HT1080 (cell line): ENCODE measurements at places on chromosomes 2 and 18.

DNA sequence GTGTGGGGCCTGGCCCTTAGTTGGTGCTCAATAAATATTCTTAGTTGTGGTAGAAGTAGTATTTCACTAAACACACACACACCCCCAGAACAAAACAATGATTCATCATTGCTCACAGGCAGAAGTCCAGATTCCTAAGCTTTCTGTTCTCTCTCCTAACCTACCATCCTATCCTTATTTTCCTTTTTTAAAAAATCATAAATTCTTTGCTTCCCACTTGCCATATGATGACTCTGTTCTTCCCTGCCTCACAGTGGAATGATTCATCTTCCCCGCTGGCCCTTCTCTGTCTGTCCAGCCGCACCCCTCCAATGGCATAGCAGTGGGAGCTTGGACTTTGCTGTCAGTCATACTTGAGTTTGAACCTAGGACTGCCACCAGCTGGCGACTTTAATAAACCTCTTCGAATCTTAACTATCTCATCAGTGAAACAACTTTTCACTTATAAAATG lies 5.2 kb downstream of the EML6 start:
- DNase-seq = peak; percentile 97

- peak; percentile 42 for DNase-seq
Measured at GRCh38 chr2:105328281-105329196, 996 bp downstream of the TGFBRAP1 start.

DNA sequence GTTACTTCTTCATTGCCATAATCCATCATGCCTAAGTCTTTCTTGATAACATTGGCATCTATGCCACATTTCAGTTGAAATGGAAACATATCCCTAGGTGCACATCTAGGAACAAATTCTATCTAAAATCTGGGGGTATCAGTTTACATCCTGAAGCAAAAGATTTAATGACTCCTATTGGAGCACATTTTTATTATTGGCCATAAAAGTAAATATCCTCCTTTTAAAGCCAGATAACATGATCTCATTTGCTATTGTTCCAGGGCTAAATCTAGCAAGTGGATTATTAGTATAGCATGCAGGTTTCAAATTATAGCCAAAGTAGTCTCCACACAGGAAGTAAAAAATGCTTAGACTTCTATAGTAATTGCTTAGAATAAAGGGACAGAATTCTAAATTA lies 193.2 kb downstream of the CDH2 start:
- DNase-seq = no peak

DNA sequence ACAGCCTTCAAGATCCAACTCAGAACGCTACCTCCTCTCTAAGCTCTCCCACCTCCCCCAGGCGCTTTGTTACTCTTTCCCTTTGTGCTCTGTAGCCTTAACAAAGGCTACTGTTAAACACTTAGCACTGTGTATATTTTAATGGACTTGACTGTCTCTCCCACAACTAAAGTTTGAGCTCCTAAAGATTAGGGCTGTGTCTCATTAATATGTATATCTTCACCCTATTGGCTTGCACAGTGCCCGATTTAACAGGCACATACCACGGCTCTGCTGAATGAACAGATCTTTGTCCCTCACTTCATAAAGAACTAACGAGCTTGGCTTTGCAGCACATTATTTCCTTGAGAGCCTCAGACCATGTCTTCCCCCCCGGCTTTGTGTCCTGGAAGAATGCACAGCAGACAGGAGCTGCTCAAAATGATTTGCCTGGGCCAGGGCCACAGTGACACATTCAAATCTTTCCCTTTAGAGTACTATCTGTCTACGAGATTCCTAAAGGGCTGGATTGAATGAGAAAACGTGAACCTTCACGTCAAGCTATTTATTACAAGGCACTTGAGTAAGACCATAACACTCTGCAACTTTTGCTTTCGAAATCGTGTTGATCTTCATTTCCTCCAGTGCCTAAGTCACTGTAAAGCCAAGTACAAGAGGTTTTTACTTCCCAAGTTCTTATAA lies 22.1 kb downstream of the ABHD3 start:
- peak; percentile 33 for DNase-seq

DNA sequence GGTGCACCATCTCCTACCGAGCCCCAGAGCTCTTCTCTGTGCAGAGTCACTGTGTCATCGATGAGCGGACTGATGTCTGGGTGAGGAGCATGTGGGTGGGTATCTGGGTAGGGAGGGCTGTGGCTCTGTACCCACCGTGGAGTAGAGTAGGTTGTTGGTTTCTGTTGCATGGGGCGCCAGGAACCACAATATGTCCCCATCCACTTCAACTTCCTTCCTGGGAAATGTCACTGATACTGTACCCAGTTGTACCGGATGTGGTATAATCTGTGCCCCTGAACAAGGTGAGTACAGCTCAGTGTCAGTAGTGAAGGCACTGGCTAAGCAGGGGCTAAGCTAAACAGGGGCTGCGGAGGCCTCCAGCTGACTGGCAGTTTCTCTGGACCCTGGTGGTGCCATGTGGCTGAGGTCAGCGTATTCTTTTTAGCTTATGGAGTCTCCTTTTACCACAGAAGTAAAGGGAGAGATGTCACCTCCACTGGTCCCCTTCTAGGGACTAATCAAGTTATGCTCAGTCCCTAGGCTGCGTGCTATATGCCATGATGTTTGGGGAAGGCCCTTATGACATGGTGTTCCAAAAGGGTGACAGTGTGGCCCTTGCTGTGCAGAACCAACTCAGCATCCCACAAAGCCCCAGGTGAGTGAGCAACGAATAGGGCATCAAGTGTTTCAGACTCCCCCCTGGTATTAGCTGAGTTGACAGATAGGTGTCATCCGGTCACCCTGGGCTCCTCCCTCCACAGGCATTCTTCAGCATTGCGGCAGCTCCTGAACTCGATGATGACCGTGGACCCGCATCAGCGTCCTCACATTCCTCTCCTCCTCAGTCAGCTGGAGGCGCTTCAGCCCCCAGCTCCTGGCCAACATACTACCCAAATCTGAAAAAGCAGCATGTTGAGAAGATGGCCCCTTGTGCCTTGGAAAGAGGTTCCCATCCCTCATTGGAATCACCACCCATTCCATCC lies 2.7 kb downstream of the STK16 start:
- DNase-seq = no peak

- DNase-seq = no peak
Measured at GRCh38 chr18:26864658-26865057, 849 bp downstream of the AQP4 start.

- no peak for DNase-seq
Measured at GRCh38 chr2:96500385-96501066, 4.6 kb downstream of the NEURL3 start.

DNA sequence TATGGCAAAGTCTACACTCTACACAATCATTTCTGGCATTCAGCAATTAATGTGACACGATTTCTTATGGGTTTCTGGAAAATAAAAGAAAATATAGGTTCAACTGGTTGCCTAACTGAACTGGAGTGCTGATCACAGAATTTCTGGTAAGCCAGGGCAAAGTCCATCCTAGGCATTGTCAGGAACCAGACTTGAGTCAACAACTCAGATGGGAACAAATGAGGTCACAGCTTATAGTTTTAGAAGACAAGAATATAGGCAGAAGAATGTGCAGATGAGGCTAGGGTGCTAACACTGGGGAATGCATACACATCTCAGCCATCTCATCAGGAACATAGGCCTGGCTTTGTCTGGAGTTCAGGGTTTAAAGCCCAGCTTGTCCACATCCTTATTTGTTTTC lies 317.2 kb upstream of the ID2 start:
- no peak for DNase-seq

DNA sequence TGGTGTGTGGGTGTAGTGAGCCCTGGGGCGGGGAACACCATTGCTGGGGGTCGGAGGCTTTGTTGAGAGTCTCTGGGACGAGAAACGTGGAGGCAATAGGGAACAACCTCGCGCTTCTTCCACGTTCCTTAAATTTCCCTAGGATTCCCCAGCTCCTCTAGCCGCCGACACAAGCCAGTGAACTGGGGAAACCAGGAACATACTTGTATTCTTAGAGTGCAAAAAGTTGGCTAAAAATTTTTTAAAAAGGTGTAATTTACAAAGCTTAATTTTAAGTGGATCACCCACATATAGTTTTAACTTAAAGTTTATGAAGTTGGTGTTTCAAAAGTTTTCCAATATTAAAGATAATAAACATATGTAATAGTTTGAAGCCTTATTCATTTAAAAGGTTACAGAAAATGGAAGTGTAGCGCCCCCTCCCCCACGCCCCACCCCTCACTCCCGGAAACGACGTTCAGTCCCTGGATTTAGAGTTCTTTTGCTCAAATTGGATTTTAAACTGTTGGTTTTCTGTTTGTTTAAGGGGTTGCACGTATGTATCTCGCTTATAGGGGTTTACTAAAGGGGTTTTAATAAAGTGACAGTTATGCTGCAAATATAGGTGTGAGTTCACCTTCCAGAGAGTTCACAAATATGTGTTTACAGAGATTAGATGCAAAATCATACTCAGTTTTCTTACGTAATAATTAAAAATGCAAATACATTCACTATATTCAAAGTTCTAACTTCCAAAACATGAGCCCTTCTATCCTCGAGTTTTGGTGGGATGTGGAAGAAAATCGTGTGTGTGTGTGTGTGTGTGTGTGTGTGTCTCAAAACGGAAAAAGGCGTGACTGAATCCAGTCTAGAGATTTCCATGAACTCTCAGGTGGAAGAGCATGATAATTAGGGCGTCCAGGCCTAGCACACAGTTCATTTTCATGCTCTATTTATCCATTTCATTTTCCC lies 872 bp downstream of the DSG2 start:
- DNase-seq = no peak

DNA sequence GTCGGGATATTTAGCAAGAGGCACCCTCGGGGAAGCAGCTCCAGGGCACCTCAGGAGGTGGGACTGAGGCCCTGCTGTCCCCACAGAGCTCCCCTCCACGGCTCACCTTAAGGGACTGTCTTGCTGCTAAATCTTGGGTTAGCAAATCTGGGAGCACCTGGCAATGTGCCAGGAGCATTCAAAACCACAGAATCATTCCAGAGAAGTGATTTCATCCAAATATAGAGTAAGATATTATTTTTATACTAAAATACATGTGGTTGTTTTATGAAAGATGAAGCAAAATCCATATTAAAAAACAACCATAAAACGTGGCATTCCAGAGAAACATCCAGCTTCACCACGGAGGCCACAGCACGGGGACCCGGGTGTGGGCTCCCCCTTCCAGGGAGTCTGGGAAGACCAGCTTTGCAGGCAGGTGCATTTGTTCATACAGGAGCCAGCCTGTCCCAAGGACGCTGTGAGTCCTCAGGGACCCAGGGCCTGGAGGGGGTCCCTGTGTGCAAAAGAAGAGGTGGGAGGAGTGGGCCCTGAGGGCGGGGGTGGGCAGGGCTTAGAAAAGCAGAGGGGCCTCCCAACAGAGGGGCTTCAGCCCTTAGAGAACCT lies 16.3 kb downstream of the HS1BP3 start:
- peak; percentile 40 for DNase-seq

DNA sequence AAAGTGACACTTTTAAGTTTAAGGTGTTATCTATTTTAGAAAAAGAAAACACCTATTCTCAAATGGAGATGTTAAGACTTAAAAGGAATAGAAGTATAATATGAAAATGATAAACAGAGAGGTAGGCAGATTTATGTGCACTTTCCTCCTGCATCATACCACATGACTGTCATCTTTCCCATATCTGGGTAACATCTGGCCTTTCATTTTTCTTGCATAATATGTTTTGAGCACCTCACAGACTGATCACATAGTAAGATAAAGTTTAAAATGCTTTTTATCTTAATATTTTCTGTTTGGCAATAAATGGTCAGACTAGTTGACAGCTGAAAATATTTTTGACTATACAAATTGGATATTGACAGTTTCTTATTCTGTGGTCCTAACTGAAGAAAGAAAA lies 1852.1 kb upstream of the PIK3C3 start:
- DNase-seq = no peak
